ENCODE measurements at places on chromosomes 12 and 14. TPM values are rescaled to one million over a fixed set of nuclear protein-coding genes. Genes with fewer than 3 reads are reported as not detected.

Gene MYH7
- not detected for total RNA-seq

Gene RNU4-1
- not detected for total RNA-seq

DNA sequence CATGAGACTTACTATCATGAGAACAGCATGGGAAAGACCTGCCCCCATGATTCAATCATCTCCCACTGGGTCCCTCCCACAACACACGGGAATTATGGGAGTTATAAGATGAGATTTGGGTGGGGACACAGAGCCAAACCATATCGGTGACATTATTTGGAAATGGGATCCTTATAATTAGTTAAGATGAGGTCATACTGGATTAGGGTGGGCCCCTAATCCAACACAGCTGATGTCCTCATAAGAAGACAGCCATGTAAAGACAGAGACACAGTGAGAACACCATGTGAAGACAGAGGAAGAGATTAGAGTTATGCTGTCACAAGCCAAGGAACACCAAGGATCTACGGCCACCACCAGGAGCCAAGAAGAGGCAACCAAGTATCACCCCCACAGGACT lies 161.7 kb downstream of the SPTSSA start:
- DNase-seq, result no peak

Gene LRP1
- total RNA-seq, result 53.6 TPM

GRCh38 chr12:41777064-41777790 lies 367.4 kb downstream of the GXYLT1 start:
- no peak for DNase-seq
